ENCODE measurements at places on chromosomes 2 and 18.

- DNase-seq, result no peak
Measured at GRCh38 chr2:200336980-200337615, 30.6 kb downstream of the SPATS2L start.

DNA sequence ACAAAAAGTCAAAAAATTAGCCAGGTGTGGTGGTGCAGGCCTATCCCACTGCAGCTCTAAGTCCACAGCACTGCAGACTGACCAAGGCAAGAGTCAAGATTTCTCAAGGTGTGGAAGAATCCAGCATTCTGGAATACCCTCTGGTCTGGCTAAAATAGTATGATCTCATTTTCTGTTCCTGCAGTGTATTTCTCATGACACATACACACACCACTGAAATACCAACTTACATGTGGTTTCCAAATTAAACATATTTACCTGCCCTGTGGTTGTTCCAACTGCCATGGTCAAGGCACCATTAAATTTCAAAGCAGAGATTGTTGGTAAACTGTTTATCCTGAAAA, 30.9 kb downstream of the NOL10 start:
- DNase-seq, result no peak

- DNase-seq, result no peak
Measured at GRCh38 chr2:110725370-110725769, 7.0 kb upstream of the ACOXL start.

DNA sequence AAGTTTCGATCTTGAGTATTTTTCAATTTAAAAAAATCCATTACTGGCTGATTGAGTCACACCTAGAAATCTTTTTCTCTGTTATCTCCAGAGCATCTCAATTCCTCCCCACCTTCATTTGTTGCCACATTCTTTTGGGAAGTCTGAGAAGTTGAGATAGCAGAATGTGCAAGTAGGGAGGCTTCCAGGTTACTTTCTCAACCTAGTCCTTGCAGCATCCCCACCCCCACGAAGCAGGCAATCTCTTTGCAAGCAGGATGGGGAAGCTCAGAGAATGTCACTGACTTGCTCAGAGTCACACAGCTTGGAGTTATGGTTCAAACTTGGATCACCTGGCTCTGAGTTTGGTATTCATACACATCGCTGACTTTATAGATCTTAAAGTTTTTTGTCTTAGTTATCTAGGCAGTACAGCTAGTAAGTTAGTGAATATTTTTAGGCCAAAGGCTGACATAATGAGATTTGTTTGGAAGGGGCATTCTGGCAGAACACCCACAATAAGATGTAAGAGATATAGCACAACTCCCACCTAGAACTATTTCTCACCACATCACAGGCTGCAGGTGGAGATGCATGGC, 25.9 kb upstream of the LCLAT1 start:
- DNase-seq, result no peak

- no peak for DNase-seq
Measured at GRCh38 chr2:215772003-215772402, 241.3 kb downstream of the MREG start.

- DNase-seq, result no peak
Measured at GRCh38 chr2:62406573-62407043, 99.4 kb downstream of the TMEM17 start.

DNA sequence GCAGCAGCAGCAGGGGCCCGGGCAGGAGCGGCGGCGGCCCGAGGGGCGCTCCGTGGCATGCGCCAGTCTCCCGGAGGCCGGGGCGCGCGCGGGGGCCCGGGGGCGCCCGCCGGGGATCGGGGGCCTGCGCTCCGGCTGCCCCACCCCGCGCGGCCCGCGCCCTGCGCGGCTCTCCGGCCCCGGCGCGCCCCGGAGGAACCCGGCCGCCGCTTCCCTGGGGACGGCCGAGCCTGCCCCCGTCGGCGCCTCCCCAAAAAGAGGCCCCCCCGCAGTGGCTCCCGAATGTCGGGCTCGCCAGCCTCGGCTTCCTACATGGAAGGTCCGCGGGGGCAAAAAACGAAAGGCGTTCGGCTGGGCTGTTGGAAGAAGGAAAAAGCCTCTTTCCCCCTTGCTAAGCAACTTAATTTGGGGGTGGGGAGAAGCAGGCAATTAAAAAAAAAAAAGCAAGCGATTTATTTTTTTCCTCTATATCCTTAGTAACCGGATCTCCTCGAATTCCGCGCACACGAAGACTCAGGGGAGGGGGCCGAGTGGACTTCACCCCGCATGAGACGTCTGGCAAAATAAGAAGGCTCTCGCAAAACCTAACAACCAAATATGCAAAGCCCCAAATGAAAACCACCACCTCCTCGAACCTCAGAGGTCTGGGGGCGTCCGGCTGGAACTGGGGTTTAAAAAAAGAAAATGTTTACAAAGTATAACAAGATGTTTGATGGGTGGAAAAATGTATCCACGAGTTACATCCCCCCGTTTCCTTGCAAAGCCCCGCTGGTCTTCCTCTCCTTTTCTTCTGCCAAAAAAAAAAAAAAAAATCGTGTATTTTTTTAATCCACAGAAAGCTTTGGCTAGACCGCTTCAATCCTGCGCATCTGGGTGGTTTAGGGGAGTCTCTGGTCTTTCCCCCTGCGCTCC, at the start of gene SMAD7:
Gene SMAD7 (minus strand): TSS at position 430 of the 912 bp plus-strand sequence. CDS start 541 bp downstream, outside the sequence.
- peak; percentile 15 for DNase-seq

- DNase-seq, result no peak
Measured at GRCh38 chr2:218788529-218789255, 6.7 kb downstream of the CYP27A1 start.

DNA sequence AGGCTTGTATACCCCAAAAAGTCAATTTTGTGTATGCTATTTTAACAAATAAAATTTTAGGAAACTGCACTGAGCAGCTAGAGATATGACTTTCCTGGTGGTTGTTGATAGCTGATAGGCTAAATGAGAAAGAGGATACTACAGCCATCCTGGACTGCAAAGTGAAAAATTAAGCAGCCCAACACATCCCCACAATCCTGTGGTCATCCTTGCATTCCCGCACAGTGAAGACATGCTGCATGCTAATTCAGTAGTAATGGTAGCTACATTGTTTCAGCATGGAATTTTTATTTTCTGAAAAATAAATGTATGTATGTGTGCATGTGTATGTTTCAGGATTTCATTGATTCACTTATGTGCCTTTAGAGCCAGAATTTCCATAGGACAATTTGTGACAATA, 124.2 kb upstream of the CCDC68 start:
- no peak for DNase-seq

- peak; percentile 46 for DNase-seq
Measured at GRCh38 chr2:170271340-170271739, 93.4 kb downstream of the MYO3B start.

DNA sequence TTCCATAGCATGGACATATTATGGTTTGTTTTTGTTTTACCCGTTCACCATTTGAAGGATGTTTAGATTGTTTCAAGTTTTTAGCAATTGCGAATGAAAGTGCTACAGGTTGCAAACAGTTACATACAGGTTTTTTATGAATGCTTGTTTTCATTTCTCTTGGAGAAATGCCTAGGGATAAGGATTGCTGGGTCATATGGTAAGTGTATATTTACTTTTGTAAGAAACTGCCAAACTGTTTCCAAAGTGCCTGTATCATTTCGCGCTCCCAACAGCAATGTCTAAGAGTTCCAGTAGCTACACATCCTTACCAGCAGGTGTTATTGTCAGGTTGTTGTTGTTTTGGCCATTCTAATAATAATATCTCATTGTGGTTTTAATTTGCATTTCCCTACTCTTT, 251.7 kb downstream of the PHLPP1 start:
- DNase-seq, result no peak

- no peak for DNase-seq
Measured at GRCh38 chr2:154427453-154427852, 271.0 kb upstream of the KCNJ3 start.

GRCh38 chr2:1569879-1570450, 156.7 kb downstream of the TPO start:
- DNase-seq, result no peak

Data from NCI-H1092 (cell line).